ENCODE measurements at places on chromosomes 5 and 9.

- DNase-seq = no peak
Measured at GRCh38 chr9:94083384-94083783, 880 bp upstream of the PTPDC1 start.

- no peak for DNase-seq
Measured at GRCh38 chr5:178306430-178307225, 74.0 kb upstream of the PHYKPL start.

GRCh38 chr5:177495243-177496060 lies 2.0 kb downstream of the PDLIM7 start:
- DNase-seq = no peak

DNA sequence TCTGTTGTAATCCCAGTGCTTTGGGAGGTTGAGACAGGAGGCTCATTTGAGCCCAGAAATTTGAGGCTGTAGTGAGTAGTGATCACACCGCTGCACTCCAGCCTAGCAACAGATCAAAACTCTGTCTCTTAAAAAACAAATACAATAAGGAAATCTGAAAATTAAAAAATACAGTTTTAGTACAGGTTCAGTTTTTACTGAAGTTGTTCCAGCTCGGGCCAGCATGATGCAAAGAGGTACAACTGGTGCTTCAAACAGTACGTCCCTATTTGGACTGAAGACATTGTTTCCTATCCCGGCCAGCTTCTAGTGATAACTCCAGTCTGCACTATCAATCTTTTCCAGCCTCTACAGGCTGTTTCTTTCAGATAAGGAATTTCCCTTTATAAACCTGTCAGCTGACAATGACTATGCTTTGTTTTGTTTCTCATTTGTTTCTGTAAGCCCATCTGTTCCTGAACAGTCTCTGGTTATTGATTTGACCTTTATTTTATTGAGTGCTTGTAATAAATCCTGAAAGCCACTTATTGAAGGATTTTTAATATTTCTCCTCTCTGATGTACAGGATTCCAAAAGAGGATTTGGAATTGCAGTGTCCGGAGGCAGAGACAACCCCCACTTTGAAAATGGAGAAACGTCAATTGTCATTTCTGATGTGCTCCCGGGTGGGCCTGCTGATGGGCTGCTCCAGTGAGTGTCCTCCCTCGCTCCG lies 41.9 kb downstream of the TJP2 start:
- no peak for DNase-seq

GRCh38 chr9:94625835-94626234 lies 13.5 kb downstream of the FBP1 start:
- DNase-seq = no peak

Data from activated CD8-positive, alpha-beta memory T cell treated with anti-CD3 and anti-CD28 coated beads for 1 hour (primary cell).